ENCODE measurements at places on chromosomes 6 and 20.
A peak's percentile ranks its signal among the peaks of the same experiment; 100 is the strongest.

DNA sequence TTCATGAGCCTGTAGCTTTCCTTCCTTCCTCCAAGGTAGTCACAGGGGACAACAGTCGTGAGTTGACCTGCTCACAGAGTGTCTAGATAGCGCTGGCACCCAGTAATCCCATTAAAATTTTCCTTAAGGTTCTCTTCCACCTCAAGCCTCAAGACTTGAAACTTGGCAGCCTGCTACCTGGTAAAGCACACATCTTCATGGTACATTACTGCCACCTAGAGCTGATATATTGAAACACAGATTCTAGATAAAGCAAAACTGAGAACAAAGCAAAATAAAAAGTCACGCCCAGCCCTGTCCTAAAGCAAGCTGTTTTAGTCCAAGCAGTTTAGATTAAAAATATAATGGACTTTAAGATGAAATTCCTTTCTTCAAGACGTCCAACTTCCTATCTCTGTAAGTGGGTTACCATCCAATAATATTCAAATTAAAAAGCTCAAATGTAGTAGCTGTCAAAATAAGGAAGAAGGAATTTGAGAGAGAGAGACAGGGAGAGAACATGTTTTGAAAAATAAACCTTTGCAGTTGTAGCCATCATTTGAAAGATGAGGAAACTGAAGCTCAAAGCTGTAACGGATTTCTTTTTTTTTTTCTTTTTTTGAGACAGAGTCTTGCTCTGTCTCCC is 50.7 kb upstream of the CD83 start:
- H3K4me3 ChIP-seq, result no peak overlapping the region
- no peak for DNase-seq
- no peaks in the 10 kb centered on the region for H3K36me3 ChIP-seq
- peaks cover 8% of the 10 kb centered on the region for H3K4me1 ChIP-seq
- no peak overlapping the region for H3K27ac ChIP-seq

DNA sequence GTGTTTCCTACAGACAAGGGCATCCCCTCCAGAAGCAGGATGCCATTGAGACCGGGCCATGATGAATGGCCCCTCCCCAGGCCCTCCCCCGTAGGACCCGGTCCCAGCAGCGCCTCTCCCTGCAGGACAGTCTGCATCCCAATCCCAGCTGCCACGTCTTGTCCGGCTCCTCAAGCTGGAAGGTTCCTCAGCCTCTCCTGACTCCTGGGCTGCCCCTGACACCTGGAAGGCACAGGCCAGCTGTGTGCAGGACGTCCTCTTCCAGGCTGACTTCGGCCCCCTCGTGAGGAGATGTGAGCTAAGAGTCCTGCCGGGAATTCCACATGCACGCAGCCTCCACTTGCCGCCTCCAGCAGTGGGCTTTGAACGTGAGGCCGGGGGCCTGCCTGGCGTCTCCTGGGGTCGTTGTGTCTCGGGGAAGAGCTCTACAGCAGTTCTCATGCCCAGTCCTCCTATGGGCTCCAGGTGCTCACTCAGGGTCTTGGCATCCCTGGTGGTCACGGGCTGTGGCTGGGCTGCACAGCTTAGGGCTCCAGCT is 64.4 kb downstream of the TAF4 start:
- H3K4me1 ChIP-seq, result no peaks in the 10 kb centered on the region
- peaks cover 39% of the 10 kb centered on the region for H3K36me3 ChIP-seq
- no peaks in the 10 kb centered on the region for H3K27me3 ChIP-seq
- H3K27ac ChIP-seq, result no peak overlapping the region

DNA sequence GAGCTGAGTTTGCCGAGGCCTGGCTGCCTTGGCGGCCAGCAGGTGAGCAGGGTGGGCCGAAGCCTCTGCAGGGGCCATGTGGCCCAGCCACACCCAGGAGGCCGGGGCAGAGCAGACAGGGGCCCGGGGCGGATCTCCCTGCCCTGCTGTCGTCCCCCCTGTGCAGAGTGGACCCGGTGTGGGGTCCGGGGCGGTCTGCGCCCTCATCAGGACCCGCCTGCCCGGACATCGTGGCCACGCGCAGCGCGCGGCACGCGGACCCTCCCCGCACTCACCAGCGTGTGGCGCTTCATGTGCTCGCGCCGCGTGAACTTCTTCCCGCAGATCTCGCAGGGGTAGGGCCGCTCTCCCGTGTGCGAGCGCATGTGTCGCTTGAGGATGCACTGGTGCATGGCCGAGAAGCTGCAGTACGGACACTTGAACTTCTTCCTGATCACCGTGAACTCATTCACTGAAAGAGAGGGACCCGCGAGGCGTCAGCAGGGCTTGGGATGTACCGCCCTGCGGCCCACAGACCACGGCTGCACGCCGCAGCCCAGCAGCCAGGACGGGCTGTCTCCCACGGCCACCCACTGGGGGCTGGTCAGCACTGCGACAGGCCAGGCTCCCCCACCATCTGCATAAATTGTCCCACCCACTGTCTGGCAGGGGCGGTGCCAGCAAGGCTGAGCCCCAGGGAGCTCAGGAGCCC is 13.0 kb downstream of the SLC2A4RG start:
- peak overlapping the region; percentile 71 for H3K27ac ChIP-seq
- no peak overlapping the region for H3K4me3 ChIP-seq
- peaks cover 38% of the 10 kb centered on the region for H3K27me3 ChIP-seq
- peaks cover 45% of the 10 kb centered on the region for H3K4me1 ChIP-seq
- no peaks in the 10 kb centered on the region for H3K36me3 ChIP-seq

GRCh38 chr6:159404296-159404695 is 235.1 kb downstream of the FNDC1 start:
- H3K4me1 ChIP-seq, result no peaks in the 10 kb centered on the region
- no peak for DNase-seq
- H3K27me3 ChIP-seq, result peaks cover 3% of the 10 kb centered on the region
- no peak overlapping the region for H3K27ac ChIP-seq
- H3K4me3 ChIP-seq, result no peak overlapping the region

GRCh38 chr20:5160882-5161281 is 34.1 kb downstream of the CDS2 start:
- no peak overlapping the region for H3K27ac ChIP-seq
- DNase-seq, result no peak
- peaks cover 4% of the 10 kb centered on the region for H3K36me3 ChIP-seq
- H3K4me3 ChIP-seq, result no peak overlapping the region

GRCh38 chr6:156582509-156582992 is 194.6 kb upstream of the ARID1B start:
- no peaks in the 10 kb centered on the region for H3K36me3 ChIP-seq
- no peaks in the 10 kb centered on the region for H3K4me1 ChIP-seq
- no peaks in the 10 kb centered on the region for H3K27me3 ChIP-seq
- no peak overlapping the region for H3K4me3 ChIP-seq
- H3K27ac ChIP-seq, result no peak overlapping the region

DNA sequence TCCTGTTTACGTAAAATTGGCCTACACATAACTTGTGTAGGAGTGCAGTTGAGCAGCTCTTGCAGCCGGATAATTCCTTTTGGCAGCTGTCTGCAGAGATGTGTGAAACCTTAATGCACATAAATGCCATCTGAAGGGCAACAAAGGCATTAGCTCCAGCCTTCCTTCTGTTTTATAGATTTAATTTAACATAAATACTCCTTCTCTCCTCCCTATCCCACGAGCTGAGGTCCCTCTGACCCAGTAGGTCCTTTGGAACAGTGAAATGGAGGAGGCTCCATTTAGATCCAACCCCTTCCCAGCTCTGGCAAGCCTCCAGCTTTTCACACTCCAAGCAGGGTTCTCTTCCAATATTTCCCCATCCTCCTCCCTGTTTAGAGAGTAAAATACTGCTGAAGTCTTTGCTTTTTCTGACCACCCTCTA is 6.5 kb downstream of the PLEKHG1 start:
- no peaks in the 10 kb centered on the region for H3K36me3 ChIP-seq
- H3K4me3 ChIP-seq, result no peak overlapping the region
- H3K27me3 ChIP-seq, result peaks cover 32% of the 10 kb centered on the region
- H3K4me1 ChIP-seq, result no peaks in the 10 kb centered on the region

GRCh38 chr6:147390909-147391536 is 117.5 kb upstream of the SAMD5 start:
- H3K36me3 ChIP-seq, result no peaks in the 10 kb centered on the region
- H3K27me3 ChIP-seq, result no peaks in the 10 kb centered on the region
- H3K27ac ChIP-seq, result no peak overlapping the region
- DNase-seq, result no peak

- H3K4me1 ChIP-seq, result peaks cover 17% of the 10 kb centered on the region
- H3K27me3 ChIP-seq, result no peaks in the 10 kb centered on the region
- no peak for DNase-seq
- H3K36me3 ChIP-seq, result peaks cover 28% of the 10 kb centered on the region
- no peak overlapping the region for H3K27ac ChIP-seq
- no peak overlapping the region for H3K4me3 ChIP-seq
Observed at GRCh38 chr6:37311741-37312473, 41.9 kb upstream of the RNF8 start.

- peaks cover 66% of the 10 kb centered on the region for H3K4me1 ChIP-seq
- no peaks in the 10 kb centered on the region for H3K36me3 ChIP-seq
- DNase-seq, result peak; percentile 88
- peak overlapping the region; percentile 95 for H3K27ac ChIP-seq
- H3K27me3 ChIP-seq, result peaks cover 4% of the 10 kb centered on the region
Observed at GRCh38 chr6:444653-445275, 53.2 kb downstream of the IRF4 start.

- H3K27ac ChIP-seq, result peak within 1 kb of the TSS; percentile 96
- H3K4me1 ChIP-seq, result peaks cover 27% of the 10 kb centered on the region
- no peaks in the 10 kb centered on the region for H3K36me3 ChIP-seq
- peak; percentile 79 for DNase-seq
- peaks cover 8% of the 10 kb centered on the region for H3K27me3 ChIP-seq
Observed at GRCh38 chr6:143060806-143061596, at the start of gene AIG1. TSS of gene AIG1 (plus strand) at chr6:143060889. CDS start at chr6:143060926, 37 bp downstream.

GRCh38 chr6:158761746-158762145 is 57.4 kb downstream of the EZR start:
- H3K36me3 ChIP-seq, result peaks cover 47% of the 10 kb centered on the region
- peak overlapping the region; percentile 39 for H3K27ac ChIP-seq
- DNase-seq, result no peak

- H3K4me3 ChIP-seq, result no peak overlapping the region
- H3K36me3 ChIP-seq, result no peaks in the 10 kb centered on the region
- H3K4me1 ChIP-seq, result no peaks in the 10 kb centered on the region
- no peak for DNase-seq
Observed at GRCh38 chr6:75830959-75831885, 82.2 kb downstream of the MYO6 start.

DNA sequence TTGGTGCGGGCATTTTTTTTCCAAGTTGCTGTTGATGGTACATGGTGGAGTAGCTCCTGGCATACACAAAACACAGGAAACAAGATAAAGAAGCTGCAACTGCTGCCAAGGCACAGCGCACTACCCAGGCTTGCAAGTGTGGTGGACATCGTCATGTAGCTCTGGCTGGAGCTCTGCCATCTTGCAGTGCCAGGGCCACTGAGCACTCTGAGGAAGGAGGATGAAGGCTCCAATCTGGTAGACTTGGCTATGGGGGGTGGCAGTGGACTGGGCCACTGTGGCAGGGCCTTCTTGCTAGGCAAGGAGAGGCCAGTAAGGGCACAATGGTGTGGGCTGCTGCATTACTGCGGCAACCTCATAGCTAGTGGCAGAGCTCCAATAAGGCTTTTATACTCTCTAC is 263.5 kb downstream of the CENPW start:
- DNase-seq, result no peak
- no peak overlapping the region for H3K4me3 ChIP-seq
- H3K27ac ChIP-seq, result no peak overlapping the region
- H3K36me3 ChIP-seq, result no peaks in the 10 kb centered on the region
- no peaks in the 10 kb centered on the region for H3K27me3 ChIP-seq

DNA sequence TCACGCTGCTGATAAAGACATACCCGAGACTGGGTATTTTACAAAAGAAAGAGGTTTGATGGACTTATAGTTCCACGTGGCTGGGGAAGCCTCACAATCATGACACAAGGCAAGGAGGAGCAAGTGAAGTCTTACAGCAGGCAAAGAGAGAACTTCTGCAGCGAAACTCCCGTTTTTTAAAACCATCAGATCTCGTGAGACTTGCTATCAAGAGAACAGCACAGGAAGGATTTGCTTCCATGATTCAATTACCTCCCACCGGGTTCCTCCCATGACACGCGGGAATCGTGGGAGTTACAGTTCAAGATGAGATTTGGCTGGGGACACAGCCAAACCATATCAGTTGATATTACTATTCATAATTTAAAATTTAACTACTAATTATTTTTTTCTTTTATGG is 157.3 kb upstream of the ATXN1 start:
- DNase-seq, result no peak
- H3K27ac ChIP-seq, result no peak overlapping the region
- peaks cover 5% of the 10 kb centered on the region for H3K27me3 ChIP-seq
- H3K4me3 ChIP-seq, result no peak overlapping the region

GRCh38 chr6:130223508-130223907 is 757 bp upstream of the SAMD3 start:
- H3K36me3 ChIP-seq, result peaks cover 45% of the 10 kb centered on the region
- H3K4me3 ChIP-seq, result peak overlapping the region; percentile 60
- DNase-seq, result peak; percentile 86
- peak overlapping the region; percentile 96 for H3K27ac ChIP-seq

- H3K27me3 ChIP-seq, result no peaks in the 10 kb centered on the region
- no peak for DNase-seq
- no peak overlapping the region for H3K4me3 ChIP-seq
- H3K27ac ChIP-seq, result no peak overlapping the region
Observed at GRCh38 chr6:3984494-3984893, 94.4 kb downstream of the FAM217A start.

- no peak overlapping the region for H3K4me3 ChIP-seq
- no peaks in the 10 kb centered on the region for H3K4me1 ChIP-seq
- H3K27me3 ChIP-seq, result no peaks in the 10 kb centered on the region
- peaks cover 37% of the 10 kb centered on the region for H3K36me3 ChIP-seq
- no peak overlapping the region for H3K27ac ChIP-seq
- no peak for DNase-seq
Observed at GRCh38 chr6:107770541-107770940, 53.6 kb downstream of the SCML4 start.

DNA sequence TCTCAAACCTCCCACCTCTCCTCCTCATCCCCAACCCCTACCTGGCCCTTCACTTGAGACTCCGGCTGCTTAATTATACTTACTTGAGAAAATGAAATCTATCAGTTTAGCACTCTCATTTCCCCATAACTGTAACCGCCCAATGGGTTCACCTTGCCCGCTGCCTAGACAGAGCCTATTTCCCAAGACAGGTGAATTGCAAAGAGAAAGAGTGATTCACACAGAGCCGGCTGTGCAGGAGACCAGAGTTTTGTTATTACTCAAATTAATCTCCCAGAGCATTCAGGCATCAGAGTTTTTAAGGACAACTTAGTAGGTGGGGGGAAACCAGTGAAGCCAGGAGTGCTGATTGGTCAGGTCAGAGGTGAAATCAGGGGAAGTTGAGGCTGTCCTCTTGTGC is 301.4 kb upstream of the CDYL start:
- H3K27ac ChIP-seq, result no peak overlapping the region
- no peaks in the 10 kb centered on the region for H3K4me1 ChIP-seq
- no peaks in the 10 kb centered on the region for H3K36me3 ChIP-seq
- DNase-seq, result no peak
- no peaks in the 10 kb centered on the region for H3K27me3 ChIP-seq
